ENCODE measurements at places on chromosomes 12 and 14.

- DNase-seq: no peak
Observed at GRCh38 chr12:95809000-95809680, 18.6 kb upstream of the NTN4 start.

DNA sequence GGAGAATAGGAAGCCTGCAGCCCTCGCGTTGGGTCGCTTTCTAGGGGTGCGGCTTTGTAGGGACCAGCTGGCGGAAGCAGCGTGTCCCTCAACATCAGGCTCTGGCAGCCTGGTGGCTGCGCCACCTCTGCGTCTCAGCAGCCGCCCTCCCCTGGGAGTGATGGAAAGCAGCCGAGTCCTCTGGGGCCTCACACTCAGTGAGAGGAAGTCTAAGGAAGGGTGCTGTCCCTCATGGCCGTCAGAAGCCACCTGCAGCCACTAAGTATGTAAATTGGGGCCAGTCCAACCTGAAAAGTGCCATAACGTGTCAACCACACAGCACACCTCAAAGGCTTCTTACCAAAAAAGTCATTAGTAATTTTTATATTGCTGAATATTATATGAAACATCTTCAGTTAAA is 80.3 kb downstream of the WDR20 start:
- DNase-seq: peak; percentile 44

- no peak for DNase-seq
Observed at GRCh38 chr12:93889516-93890212, 212.5 kb downstream of the CRADD start.

- DNase-seq: no peak
Observed at GRCh38 chr14:79407572-79407971, 803.7 kb downstream of the DIO2 start.

DNA sequence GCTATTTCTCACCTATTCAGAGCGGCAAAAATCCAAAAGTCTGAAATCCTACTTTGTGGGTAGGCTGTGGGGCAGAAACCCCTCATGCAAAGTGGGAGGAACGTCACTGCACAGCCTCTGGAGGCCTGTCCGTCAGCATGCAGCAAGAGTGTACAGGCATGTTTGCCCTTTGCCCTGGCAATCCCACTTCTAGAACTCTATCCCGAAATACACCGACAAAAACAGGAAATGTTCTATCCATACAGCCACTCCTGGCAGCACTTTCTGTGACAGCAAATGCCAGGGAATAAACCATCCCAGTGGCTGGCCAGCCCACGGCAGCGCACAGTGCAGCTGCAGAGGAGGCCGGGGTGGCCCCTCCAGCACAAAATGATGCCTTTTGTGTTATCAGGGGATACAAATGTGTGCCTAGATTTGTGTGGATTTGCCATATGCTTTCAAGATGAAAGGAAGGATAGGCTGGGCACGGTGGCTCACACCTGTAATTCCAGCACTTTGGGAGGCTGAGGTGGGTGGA is 39.7 kb downstream of the AMN start:
- DNase-seq: no peak

- no peak for DNase-seq
Observed at GRCh38 chr12:56321027-56321426, 5.2 kb upstream of the CNPY2 start.

DNA sequence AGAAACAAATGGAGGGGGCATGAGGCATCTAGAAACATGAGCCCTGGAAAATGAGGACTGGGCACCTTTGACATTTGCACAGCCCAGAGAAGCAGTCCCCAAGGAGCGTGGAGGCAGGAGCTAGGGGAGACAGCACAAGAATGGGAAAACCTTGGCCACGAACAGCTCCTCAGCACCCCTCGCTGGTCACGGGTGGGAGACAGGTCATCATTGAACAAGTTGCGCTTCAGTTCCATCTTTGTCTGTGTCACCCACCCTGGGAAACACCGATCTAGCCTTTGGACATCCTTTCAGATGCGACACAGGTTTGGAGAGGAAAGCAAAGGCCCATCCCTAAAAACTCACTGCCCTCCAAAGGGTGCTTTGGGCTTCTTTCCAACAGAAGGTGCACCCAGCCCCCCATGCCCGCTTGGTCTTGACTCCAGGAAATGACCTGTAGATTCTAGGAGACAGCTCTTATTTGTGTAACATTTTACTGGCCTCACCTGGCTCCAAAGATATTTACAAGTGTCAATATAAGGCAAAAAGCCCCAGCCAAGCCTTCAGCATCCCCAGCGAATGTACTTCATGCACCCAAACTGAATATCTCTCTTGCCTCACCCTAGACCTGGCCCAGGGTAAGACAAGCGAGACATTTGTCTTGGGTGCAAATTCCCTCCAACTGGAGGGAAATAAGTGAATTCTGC is 28.8 kb upstream of the CLMN start:
- DNase-seq: no peak

DNA sequence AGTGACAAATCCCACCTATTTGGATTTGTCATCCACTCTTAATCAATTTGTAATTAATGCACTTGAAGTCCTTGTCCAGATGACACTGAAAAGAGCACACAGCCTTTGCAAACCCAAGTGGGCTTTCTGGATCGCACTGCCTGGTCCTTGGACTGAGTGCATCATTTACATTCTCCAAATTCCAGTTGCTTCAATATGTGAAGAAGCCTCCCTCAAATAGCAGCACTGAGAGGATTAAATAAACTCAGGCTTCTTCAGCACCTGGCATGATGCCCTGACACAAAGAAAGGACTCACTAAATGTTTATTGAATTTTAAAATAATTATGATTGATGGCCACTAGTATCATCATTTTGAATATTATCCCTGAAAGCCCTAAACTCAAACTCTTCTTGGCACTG is 496.5 kb downstream of the VRK1 start:
- no peak for DNase-seq

DNA sequence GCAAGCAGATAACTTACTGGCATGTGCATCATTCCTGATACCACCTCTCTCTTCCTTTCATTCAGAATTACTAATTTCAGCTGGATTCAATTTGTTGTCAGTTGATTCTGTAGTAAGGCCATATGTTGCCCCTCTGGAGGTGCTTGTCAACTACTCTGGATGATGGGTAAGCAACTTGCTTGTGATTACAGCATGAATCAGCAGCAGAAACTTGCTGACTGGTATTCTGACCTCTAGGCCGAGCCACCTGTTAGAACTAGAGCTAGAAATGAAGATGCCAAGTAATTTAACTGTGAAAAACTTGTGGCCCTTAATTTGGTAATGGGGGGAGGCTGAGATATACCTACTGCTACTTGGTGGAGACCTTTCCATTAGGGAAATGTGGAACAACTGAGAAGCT is 5.1 kb downstream of the RNF10 start:
- no peak for DNase-seq

DNA sequence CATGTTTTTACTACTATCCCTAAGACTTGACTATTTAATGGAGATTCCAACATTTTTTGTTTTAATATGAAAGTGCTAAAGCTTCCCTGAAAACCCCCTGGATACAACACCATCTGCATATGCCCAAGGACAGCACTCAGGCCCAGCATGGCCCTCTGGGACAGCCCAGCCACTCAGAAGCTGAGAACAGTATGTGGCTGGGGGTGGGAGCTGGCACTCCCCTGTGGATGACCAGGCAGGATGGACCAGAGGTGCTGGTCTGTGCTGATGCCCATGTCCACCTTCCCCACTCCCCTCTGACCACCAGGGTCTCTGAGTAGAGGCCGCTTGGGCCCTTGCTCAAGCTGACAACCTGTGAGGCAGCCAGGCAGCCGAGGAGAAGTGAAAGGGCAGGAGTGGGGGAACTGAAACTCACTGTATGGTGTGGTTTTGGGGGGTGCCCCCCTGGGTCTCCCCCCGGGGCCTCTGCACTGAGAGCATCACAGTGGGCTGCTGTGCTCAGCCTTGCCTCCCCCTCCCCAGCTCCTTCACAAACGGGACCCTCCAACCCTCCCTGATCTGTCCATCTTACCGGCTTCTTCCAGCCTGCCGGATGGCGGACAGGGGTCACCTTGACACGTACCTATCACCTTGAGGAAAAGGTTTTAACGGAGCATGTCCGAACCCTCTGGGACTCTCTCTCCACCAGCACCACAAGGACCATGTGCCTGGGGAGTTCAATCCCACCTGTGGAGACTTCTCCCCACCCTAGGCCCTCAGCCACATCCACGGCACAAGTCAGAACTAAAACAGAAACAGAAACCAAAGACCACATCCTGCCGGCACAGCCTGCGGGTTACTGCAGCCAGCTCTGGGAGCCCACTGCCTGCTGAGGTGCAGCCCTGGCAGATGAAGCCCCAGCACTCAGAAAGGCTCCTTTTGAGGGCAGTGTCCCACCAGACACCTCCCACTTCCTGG is at the start of gene TMEM229B:
TSS of gene TMEM229B (minus strand) at position 785 of the 957 bp plus-strand sequence. CDS start 14,798 bp downstream, outside the sequence.
- DNase-seq: no peak

Data from aorta (tissue), 5 donors.